ENCODE measurements at places on chromosomes 11 and 22. TPM values are rescaled to one million over a fixed set of nuclear protein-coding genes. Genes with fewer than 3 reads are reported as not detected.

UBXN1 gene
- 158 TPM for polyA plus RNA-seq

OR51B2 gene
- polyA plus RNA-seq = not detected

ELFN2 gene
- not detected for polyA plus RNA-seq

B3GAT1 gene
- 0.03 TPM for polyA plus RNA-seq

GRK3 gene
- 33.3 TPM for polyA plus RNA-seq

GLB1L3 gene
- polyA plus RNA-seq = not detected

CHRDL2 gene
- polyA plus RNA-seq = not detected

GSTT2 gene
- not detected for polyA plus RNA-seq

SAA4 gene
- not detected for polyA plus RNA-seq

LYVE1 gene
- polyA plus RNA-seq = not detected

SOX6 gene
- polyA plus RNA-seq = not detected

KDELR3 gene
- polyA plus RNA-seq = not detected

GGTLC2 gene
- not detected for polyA plus RNA-seq

TRPM5 gene
- polyA plus RNA-seq = not detected

TENM4 gene
- not detected for polyA plus RNA-seq

CNTF gene
- polyA plus RNA-seq = not detected

CHEK1 gene
- 0.55 TPM for polyA plus RNA-seq

HEPN1 gene
- polyA plus RNA-seq = not detected

SHANK3 gene
- 0.01 TPM for polyA plus RNA-seq

SERHL2 gene
- polyA plus RNA-seq = 0.20 TPM

OR8D4 gene
- not detected for polyA plus RNA-seq

BDNF gene
- not detected for polyA plus RNA-seq

SLC6A5 gene
- polyA plus RNA-seq = not detected

PGA5 gene
- polyA plus RNA-seq = 1.0 TPM

PRG3 gene
- not detected for polyA plus RNA-seq

VPS26B gene
- polyA plus RNA-seq = 30.4 TPM

GAB4 gene
- not detected for polyA plus RNA-seq

HSPA8 gene
- 511 TPM for polyA plus RNA-seq

SPI1 gene
- 156 TPM for polyA plus RNA-seq

CCDC116 gene
- polyA plus RNA-seq = not detected

ALG12 gene
- 9.0 TPM for polyA plus RNA-seq

ACRV1 gene
- not detected for polyA plus RNA-seq

FAM227A gene
- polyA plus RNA-seq = not detected

SLC25A18 gene
- polyA plus RNA-seq = 0.11 TPM

CALCA gene
- not detected for polyA plus RNA-seq

PLAAT3 gene
- 34.2 TPM for polyA plus RNA-seq

ZNF215 gene
- polyA plus RNA-seq = not detected

CSF2RB gene
- polyA plus RNA-seq = 29.9 TPM

JAML gene
- 129 TPM for polyA plus RNA-seq

OVOL1 gene
- polyA plus RNA-seq = not detected

DCPS gene
- 30.7 TPM for polyA plus RNA-seq

BIRC3 gene
- 3.0 TPM for polyA plus RNA-seq

CHRM1 gene
- not detected for polyA plus RNA-seq

DGCR6L gene
- polyA plus RNA-seq = 62.8 TPM

MUC5AC gene
- not detected for polyA plus RNA-seq

ART1 gene
- polyA plus RNA-seq = not detected

TBX10 gene
- not detected for polyA plus RNA-seq

IL10RA gene
- polyA plus RNA-seq = 226 TPM

OR51B4 gene
- polyA plus RNA-seq = not detected

F2 gene
- not detected for polyA plus RNA-seq

TNNI2 gene
- polyA plus RNA-seq = 11.4 TPM
